ENCODE measurements at places on chromosomes 7 and 10.

- DNase-seq, result no peak
Measured at GRCh38 chr10:26810435-26811026, 50.2 kb downstream of the ABI1 start.

DNA sequence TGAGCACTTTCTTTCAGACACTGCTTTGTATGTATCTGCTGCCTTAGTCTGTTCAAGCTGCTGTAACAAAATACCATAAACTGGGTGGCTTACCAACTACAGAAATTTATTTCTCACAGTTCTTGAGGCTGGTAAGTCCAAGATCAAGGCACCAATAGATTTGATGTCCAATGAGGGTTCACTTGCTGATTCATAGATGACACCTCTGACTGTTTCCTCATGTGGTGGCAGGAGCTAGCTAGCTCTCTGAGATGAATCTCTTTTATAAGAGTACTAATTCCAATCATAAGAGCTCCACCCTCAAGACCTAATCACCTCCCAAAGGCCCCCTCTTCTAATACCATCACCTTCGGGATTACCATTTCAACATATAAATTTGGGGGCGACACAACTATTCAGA is 76.6 kb upstream of the ADO start:
- no peak for DNase-seq

DNA sequence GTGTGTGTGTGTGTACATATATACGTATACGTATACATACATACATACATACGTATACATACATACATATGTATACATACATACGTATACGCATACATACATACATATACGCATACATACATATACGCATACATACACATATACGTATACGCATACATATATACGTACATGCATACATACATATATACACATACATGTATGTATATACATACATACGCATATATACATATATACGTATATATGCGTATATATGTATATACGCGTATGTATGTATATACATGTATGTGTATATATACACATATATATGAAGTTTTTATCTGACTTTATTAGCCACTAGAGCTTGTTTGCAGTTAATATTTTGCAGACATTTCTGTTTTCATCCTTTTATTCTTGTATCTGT is 63.3 kb downstream of the TBC1D12 start:
- no peak for DNase-seq

GRCh38 chr10:97937928-97938327 is 88.3 kb downstream of the GOLGA7B start:
- no peak for DNase-seq

- no peak for DNase-seq
Measured at GRCh38 chr7:157829491-157829890, 492.7 kb downstream of the DNAJB6 start.

GRCh38 chr10:16518822-16519221 is 2.9 kb downstream of the C1QL3 start:
- DNase-seq, result no peak

DNA sequence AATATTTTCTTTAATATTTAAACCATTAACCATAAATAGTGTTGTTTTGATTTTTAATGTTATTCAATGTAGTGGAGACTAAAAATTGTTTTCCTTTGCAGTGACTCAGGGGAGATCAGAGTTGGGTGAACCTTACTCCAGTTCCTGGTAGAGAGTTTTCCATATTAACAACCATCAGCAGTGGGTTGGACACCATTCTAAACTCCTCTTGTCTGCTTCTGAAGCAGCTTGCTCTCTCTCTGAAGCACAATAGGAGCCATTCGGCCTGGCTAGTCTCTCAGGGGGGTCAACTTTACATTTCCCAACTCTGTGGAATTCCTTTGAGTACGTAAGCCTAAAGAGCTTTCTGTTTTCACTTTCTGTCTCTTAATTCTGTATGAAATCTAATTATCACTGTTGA is 9.4 kb upstream of the NRG3 start:
- no peak for DNase-seq

DNA sequence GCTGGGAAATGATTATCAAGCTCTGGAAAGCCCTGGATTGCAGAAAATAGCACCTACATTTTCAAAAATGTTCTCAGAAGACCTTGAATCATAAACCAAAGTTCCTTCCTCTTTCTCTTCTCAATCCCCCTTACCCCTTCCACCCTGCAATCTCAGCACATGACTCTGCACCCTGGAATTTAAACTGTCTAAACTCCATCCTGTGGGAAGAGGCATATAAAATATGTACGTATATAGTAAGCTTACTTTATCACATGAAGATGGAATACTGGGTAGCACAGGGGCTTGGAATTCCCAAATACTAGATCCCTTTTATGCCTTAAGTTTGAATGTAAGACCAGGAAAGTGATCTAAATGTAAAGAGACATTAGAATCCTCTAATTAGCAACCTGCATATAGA is 7.7 kb downstream of the AGMO start:
- no peak for DNase-seq

GRCh38 chr10:125141860-125142484 is 18.4 kb downstream of the CTBP2 start:
- no peak for DNase-seq

DNA sequence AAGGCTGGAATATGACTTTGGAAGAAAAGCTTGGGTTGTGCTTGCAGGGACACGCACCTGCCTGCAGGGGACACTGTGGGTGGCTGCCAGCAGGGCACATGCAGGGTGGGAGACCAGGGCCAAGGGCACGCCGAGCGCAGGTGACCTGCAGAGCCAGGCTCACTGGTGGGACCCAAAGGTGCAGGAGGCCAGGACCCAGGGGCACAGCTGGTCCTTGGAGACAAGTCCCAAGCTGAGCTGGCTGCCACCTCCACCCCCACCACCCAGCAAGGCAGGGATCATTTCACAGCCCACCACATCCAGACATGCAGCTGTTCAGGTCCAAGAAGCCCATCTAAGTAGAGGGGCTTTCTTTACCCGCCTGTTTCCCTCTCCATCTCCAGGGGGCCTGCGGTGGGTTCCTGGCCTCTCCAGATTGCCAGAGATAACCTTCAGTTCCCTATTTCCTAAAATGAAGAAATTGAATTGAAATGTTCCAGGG is 13.8 kb upstream of the CLIP2 start:
- no peak for DNase-seq

DNA sequence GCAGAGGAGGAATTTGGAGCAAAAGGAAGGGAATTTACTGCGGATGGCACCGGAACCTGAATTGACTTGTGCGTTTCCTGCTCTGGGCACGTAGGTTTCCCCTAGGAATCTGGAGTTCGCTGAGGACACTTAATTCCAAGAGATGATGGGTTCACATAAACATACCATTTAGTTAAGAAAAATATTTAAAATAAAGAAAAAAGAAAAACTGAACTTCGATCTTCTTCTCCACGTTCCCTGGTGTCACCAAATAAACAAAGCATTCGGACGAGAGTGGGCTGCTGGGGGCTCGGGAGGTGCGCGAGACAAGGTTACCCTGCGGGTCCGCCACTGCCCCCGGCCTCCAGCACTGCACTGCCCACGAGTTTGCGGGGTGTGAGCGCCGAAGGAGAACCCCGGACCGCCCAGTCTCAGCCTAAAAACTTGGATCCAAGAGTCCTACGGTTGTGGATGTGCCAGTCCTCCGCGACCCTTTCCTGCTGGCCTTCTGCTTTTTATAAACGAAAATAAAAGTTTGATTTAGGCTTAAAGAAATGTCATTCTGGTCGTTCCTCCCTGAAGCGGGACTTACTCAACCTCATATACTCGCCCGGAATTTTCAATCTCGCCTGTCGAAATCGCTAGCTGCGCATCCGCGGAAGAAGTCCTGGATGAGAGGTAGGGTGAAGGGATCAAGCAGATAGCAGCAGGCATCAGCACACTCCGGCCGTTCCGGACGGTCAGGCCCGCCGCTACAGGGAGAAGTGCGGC is 30.3 kb downstream of the SKIDA1 start:
- DNase-seq, result no peak

- no peak for DNase-seq
Measured at GRCh38 chr7:126529254-126529653, 723.5 kb downstream of the GRM8 start.

- no peak for DNase-seq
Measured at GRCh38 chr10:38027986-38028385, 17.5 kb downstream of the ZNF33A start.

DNA sequence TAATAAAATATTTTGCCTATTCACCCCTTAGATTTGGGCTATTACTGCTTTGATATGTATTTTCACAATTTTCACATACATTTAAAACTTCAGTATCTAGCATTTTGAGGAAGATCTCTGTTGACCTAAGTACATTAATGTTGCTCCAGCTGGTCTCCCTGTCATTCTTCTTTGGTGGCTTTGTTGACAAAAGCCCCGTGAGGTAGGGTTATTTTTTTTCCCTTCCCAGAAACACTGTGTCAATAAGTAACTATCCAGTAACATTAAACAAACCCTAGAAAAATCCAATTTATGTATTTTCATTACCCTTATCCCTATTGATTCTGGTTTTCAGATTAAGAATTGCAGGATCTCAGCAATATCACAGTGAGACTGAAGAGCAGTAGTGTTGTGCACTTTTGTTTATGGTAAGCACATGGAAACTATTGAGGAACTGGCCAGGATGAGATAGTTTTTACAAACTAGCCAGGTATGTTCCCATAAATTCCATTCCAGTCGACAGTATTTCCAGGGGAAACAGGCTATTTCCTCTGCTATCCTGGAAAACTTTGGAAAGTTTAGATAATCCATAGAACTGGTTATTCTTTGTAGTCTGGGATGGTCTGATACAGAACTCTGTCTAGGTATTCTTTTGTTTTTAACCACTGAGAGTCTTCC is 198.2 kb downstream of the PON1 start:
- no peak for DNase-seq

GRCh38 chr7:18455606-18456005 is 39.9 kb upstream of the HDAC9 start:
- no peak for DNase-seq

DNA sequence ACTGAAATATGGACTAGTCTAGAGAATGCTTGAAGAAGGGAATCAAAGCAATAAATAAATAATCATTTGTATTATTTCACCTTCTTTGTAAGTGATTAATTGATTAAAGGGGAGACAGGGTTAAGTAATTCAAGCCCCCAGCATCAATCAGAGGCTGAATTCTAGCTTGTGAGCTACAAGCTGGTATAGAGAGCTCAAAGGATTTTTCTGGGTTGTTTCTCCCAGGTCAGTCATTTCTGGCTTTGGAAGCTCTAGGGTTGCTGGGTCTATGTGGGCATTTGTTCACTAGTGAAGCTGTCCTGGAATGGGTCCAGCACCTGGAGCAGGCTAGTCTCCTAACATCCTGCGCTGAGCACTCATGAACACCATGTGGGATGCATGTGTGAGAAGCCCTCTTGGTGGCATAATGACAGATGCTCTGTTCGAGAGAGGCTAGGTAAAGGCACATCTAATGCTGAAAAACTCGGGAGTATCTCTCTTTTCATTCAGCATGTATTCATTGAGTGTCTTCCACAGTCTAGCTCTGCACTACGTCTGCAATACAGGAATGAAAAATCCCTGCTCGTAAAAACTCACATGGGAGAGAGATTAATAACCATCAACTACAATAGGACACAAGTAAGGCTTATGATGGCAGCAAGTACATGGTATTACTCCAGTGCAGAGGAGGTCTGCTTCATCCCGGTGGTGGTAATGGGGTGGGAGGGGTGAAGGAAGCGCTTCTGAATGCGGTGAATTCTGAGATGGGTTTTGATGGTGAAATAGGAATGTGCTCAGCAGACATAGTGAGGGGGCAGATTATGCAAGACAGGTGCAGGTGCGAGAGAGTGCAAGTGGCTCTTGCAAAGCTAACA is 68.0 kb upstream of the NRP1 start:
- no peak for DNase-seq

DNA sequence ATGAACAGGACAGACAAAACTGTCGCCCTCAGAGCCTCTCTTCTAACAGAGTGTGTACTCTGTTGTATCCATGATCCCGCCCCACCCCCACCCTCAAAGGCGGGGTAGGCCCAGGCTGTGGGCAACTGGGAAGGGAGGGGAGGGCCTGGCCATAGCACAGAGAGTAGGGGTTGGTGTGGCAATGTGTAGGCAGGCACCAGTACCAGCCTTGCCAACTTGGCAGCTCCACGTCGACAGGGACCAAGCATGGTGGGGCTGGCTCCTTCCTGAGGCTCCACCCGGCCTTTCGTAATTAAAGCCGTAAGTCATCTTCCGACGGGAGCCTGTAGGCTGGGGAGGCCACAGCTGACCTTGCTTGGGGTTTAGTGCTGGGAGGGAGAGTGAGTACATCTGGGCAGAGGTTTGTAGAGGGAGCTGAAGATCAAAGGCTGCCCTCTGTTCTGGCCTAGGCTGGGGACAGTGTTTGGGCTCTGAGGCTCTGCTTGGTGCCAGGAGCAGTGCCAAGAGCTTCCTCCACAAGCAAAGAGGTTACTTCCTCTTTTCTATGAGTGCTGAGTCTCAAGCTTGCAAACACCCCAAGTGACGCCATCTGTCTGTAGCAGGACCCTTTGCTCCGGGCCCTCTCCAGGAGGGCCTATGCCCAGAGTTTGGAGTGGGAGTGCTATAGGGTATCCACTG is 121.6 kb downstream of the C10orf105 start:
- no peak for DNase-seq

- DNase-seq, result no peak
Measured at GRCh38 chr7:138125598-138126111, 49.4 kb downstream of the AKR1D1 start.

- no peak for DNase-seq
Measured at GRCh38 chr10:97895084-97895483, 45.4 kb downstream of the GOLGA7B start.

- DNase-seq, result no peak
Measured at GRCh38 chr7:38953971-38954370, 23.7 kb upstream of the POU6F2 start.

- DNase-seq, result no peak
Measured at GRCh38 chr10:13871011-13871410, 284.2 kb downstream of the PRPF18 start.

GRCh38 chr10:88065383-88066049 is 202.1 kb downstream of the PTEN start:
- DNase-seq, result no peak

DNA sequence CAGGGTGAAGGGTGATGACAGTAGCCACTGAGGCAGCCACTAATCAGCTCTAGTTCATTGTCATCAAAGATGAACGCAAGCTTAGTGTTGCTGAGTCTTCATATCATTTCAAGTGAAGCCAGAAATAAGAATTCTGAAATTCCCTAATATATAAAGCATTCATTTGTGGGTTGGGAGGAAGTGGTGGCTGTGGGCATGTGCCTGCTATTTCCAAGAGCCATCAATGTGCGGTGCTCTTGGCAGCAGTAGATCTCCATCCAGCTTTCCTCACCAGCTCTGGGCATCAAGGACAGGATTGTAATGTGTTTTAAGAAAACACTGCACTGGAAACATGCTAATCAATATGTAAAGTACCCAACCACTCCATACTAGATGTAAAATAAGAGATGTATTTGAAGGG is 202.5 kb upstream of the AHR start:
- DNase-seq, result no peak

DNA sequence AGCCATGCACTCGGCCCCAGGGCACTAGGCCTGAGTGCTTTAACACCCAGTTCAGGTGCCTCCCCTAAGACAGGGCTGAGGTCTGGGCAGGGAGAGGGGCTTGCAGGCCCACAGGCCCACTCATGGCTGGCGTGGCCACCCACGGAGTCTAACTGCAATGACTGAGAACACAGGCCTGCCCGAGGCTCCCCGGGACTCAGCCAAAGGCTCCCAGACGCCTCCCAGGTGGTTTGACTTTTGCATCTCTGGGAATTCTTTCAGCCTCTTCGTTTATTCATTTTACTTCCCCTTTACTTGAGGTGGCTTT is 37.3 kb downstream of the PTPRN2 start:
- no peak for DNase-seq
